ENCODE measurements at places on chromosomes 12 and 14. TPM values are rescaled to one million over a fixed set of nuclear protein-coding genes. Genes with fewer than 3 reads are reported as not detected.

GRCh38 chr12:57519796-57520052 is 590 bp downstream of the DDIT3 start:
- no peak for DNase-seq

- DNase-seq = no peak
These were observed 113.8 kb upstream of the FOXG1 start for GRCh38 chr14:28652782-28653181.

GRCh38 chr14:76918256-76918781 is 92.1 kb downstream of the LRRC74A start:
- peak; percentile 76 for DNase-seq

- DNase-seq = no peak
These were observed 21.1 kb upstream of the WDR89 start for GRCh38 chr14:63662776-63663175.

- DNase-seq = peak; percentile 99
These were observed 157.5 kb downstream of the TMTC3 start for GRCh38 chr12:88299567-88300101.

DNA sequence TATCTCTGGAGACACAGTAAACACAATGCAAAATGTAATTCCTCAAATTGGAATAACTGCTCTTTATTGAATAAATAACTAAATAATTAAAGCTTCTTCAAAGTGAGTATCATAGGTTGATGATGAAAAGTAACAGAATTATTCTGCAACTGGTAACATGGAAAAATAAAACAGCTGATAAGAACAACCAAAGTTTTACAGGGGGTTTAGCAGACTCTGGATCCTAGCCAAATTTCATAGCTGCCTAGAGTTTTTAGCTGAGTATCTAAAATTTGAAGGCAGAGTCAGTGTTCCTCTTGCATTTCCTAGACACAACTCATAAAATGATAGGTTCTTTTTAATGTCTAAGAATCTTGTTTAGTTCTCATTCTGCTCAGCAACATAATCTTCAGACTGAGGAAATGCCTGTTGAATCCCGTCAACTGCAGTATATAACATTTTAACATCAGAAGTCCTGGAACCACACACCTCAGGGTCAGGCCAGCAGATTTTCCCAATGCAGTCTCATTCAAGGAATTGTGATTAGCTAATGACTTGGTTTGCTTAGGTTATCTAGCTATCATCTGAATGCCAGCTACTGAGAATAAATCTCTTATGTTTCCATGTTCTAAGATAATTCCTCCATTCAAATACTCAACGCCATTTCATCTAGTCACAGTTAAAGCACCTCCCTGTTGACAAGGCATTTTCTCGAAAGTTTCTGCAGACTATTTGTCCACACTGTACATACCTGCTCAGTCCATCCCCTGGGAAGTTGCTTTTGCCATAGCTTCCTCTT is 411.6 kb downstream of the BCAT1 start:
- no peak for DNase-seq

GRCh38 chr14:89428173-89428523 is 11.1 kb upstream of the FOXN3 start:
- DNase-seq = no peak

ESPL1 gene
- 6.0 TPM for total RNA-seq

SMCO3 gene
- total RNA-seq = 0.14 TPM

DNA sequence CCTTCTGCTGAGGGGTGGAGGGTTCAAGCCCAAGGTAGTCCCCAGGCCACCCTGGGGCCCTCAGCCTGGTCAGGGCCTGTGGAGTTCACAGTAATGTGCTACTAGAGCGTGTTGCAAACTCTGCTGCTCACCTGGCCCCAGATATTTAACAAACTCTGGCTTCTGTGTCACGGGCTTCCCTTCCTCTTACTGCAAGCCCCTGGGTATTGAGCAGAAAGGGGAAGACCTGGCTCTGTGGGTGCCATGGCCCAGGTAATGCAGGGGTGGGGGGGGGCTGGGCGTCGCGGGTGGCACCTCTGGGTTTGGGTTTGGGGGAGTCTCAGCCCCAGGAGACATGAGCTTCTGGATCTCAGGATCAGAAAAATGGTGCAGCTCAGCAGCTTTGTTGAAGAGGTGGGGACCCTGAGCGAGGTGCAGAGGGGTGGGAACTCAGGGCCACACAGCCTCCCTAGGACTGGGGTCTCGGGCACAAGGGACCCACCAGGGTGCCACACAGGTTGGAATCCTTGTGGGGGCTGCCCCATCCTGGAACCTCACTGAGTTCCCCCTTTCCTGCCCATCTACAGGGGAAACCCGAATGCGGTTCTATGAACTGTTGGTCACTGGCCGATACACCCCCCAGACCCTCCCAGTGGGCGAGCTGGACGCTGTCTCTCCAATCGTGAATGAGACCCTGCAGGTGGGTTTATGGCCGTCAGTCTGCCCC is 4.0 kb downstream of the SETD1B start:
- DNase-seq = no peak

- no peak for DNase-seq
These were observed 142.6 kb downstream of the MIPOL1 start for GRCh38 chr14:37340353-37340752.

- DNase-seq = no peak
These were observed 14.4 kb downstream of the ASCL4 start for GRCh38 chr12:107788690-107789458.

GRCh38 chr14:104650057-104650980 is 39.1 kb upstream of the INF2 start:
- peak; percentile 11 for DNase-seq

DNA sequence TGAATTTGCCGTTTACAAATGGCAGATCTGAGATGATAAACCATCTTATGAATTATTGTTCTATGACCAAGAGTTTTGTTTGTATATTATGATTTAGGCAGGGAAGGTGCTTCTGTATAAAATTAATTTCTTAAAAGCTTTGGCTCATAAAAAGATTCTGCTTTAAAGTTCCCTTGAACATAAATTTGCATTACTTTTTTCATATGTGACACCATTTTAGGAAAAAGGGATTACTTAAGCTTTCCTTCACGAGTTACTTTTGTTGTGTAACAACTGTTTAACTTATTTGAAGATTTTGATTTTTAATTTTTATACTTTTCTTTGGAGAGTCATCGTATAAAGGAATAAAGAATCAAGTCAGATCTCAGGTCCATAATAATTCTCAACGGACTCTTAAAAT is 3.3 kb downstream of the ETNK1 start:
- DNase-seq = no peak

DNA sequence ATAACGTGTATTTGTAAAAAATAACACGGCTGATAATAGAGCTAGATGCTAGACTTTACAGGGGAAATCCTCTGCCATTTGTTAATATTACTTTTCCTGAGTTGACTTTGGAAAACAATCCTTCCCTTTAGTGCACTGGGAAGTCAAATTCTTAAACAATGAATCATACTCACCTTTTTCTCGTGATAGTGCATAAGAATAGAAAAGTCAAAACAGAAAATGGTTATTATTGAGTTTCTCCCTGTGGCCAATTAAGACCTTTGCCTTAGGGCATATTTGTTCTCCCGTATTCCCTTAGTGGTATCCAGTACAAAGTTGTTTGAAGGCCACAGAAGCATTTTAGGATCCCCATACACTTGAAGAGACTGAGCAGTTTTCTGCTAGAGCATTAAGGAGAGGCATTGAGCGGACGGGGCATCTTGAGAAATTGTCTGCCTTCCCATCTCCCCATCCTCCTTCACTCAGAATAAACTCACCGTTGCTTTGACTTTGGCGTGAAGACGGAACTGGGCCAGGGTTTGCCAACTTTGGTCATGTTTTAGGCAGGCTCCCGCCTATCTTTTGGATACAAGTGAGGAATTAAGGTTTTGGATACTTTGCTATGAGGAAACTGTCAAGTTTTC is 171.3 kb downstream of the TMTC2 start:
- no peak for DNase-seq

DNA sequence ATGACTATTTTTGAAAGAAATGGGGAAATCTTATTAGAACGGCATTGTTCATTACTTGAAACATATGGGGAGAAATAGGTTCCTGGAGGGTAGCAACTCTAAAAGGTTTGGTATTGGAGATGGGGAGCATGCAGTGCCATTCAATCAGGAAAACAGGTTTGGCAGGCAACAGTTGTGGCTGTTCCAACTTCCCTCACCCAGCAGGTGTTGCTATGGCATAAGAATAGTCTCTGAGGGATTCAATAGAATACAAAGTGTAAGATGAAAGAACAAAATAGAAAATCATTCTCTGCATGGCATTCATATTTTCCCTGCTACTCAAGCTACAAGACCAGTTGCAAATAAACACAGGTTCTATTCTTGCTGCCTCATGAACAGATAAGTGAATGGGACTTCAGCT is 393.3 kb upstream of the RPL10L start:
- no peak for DNase-seq
